ENCODE measurements at places on chromosomes 3 and 15. TPM values are rescaled to one million over a fixed set of nuclear protein-coding genes. Genes with fewer than 3 reads are reported as not detected.

The GPR156 gene
- polyA plus RNA-seq = 0.27 TPM

DNA sequence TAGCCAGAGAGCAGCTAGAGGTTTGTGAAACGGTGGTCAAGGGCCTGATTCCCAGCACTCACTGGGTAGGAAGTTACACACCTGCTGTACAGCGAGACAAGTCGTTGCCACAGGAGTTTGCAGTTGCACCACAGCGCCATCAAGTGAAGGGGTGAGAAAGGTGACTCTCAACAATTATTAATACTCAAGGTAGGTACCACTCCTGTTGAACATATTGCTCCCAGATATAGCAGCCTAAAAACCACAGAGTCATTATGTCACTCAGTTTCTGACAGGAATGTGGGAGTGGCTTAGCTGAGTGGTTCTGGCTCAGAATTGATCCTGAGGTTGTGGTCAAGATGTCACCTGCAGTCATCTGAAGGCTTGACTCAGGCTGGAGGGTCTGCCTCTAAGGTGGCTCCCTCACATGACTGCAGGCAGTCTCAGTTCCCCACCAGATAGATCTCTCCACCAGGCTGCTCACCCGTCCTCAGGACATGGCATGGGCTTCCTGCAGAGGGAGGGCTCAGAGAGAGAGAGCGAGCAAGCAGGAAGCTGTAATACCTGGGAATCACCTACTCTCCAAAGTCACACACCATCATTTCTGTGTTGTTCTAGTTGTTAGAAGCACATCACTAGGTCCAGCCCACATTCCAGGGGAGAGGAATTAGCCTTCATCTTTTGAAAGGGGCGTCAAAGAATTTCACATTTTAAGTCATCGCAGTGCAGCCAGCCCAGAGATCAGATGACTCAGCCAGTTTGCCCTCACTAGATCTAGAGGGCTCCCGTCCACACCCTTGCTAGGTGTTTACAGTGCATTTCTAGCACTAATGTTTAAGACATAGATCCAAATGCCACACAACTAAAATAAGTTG lies 17.0 kb upstream of the ANO10 start:
- no peaks in the 10 kb centered on the region for H3K27me3 ChIP-seq
- peak; percentile 42 for DNase-seq
- peaks cover 25% of the 10 kb centered on the region for H3K4me1 ChIP-seq
- H3K27ac ChIP-seq = no peak overlapping the region

DNA sequence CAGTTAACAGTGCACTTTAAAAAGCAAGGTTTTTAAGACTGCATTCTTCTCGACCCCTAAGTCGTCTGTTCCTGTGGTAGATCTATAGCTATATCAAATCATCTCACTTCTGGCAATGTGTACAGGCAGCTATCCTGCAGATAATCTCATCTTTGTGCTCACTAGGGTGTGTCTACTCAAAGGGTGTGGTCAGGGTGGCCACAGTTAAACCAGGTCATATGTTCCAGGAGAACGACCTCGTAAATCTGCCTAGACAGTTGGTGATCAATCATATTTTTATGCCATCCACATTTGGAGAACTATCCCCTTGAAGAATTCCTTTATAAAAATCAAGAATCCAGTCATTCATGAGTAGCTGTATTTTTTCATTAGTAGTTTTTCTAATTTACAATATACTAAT lies 3.0 kb downstream of the VEPH1 start:
- DNase-seq = no peak
- H3K4me3 ChIP-seq = no peak overlapping the region
- peaks cover 7% of the 10 kb centered on the region for H3K4me1 ChIP-seq
- no peaks in the 10 kb centered on the region for H3K27me3 ChIP-seq
- no peaks in the 10 kb centered on the region for H3K36me3 ChIP-seq

The ROPN1 gene
- not detected for polyA plus RNA-seq

DNA sequence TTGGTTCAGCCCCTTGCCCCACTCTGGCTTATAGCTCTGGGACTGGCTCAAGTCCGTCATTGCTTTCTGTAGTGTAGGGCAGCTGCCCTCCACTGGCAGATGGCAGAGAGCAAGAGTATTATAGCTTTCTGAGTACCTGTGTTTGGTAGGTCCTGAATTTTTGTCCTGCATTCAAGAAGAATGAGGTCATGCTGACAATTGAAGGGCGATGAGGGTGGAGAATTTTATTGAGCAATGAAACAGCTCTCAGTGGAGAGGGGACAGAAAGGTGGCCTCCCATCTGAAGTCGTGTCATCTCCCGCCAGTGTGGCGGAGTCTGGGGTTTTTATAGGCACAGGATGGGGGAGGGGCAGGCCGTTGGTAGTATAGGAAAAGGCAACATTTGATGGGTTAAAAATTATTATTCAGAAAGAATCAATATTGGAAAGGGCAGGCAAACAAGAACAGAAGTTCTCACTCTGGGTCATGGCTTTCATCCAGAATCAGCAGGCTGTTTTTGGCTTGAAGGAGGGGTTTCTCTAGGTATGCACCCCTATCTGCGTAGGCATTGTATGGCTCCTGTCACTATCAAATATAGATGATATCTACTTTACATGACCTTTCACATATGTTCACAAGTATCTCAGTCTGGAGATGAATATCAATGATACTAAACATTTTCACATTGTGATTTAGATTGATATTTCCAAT lies 1239.7 kb upstream of the ALCAM start:
- H3K36me3 ChIP-seq = no peaks in the 10 kb centered on the region
- no peaks in the 10 kb centered on the region for H3K27me3 ChIP-seq
- DNase-seq = no peak
- H3K27ac ChIP-seq = no peak overlapping the region
- no peak overlapping the region for H3K4me3 ChIP-seq
- no peaks in the 10 kb centered on the region for H3K4me1 ChIP-seq

DNA sequence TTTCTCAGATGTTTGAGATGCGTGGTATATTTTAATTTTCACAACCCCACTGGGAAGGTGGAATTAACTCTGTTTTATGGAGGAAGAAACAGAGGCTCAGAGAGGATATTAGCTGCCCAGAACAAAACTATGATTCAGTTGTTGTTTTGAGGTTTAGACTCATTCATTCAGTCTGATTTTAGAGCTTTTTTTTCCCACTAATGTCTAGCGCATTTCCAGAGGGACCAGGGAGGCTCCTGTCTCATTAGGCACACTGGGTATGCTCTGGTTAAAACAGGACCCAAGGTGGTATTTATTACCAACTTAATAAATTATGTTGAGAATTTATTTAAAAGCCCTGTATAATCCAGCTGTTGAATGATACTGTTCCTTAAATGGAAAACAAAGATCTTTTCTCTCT lies 272.0 kb upstream of the RGMA start:
- no peaks in the 10 kb centered on the region for H3K27me3 ChIP-seq
- no peaks in the 10 kb centered on the region for H3K36me3 ChIP-seq
- no peak overlapping the region for H3K4me3 ChIP-seq
- H3K27ac ChIP-seq = no peak overlapping the region
- no peak for DNase-seq

The LMOD3 gene
- polyA plus RNA-seq = not detected

DNA sequence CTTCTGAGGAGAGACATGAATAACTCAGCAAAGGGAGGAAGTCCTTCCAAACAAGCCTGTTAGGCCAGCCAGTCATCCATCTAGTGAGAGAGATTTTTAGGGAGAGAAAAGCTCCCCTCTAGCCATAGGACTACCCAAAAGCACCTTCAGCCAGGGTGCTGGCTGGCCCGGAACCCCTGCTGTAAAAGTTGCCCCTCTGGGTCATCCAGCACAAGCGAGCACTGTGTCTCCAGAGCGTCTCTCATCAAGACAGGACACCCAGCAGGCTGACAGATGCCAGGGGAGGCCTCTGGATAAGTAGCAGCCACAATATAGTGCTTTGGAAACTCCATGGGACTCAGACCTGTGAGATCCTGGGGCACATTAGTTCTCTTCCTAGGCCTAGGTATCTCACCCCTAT lies 24.5 kb downstream of the ANXA2 start:
- H3K4me1 ChIP-seq = peaks cover 96% of the 10 kb centered on the region
- H3K36me3 ChIP-seq = peaks cover 80% of the 10 kb centered on the region
- H3K4me3 ChIP-seq = peak overlapping the region; percentile 4
- DNase-seq = peak; percentile 47
- H3K27ac ChIP-seq = peak overlapping the region; percentile 100
